Hematopoietic multipotent progenitor cell treated with erythropoietin and hydrocortisone succinate and interleukin-3 and kit ligand, for 8 days (in vitro differentiated cells): ENCODE measurements at places on chromosomes 16 and 17.

- DNase-seq: no peak
These were observed 77.5 kb downstream of the RPGRIP1L start for GRCh38 chr16:53626161-53626560.

DNA sequence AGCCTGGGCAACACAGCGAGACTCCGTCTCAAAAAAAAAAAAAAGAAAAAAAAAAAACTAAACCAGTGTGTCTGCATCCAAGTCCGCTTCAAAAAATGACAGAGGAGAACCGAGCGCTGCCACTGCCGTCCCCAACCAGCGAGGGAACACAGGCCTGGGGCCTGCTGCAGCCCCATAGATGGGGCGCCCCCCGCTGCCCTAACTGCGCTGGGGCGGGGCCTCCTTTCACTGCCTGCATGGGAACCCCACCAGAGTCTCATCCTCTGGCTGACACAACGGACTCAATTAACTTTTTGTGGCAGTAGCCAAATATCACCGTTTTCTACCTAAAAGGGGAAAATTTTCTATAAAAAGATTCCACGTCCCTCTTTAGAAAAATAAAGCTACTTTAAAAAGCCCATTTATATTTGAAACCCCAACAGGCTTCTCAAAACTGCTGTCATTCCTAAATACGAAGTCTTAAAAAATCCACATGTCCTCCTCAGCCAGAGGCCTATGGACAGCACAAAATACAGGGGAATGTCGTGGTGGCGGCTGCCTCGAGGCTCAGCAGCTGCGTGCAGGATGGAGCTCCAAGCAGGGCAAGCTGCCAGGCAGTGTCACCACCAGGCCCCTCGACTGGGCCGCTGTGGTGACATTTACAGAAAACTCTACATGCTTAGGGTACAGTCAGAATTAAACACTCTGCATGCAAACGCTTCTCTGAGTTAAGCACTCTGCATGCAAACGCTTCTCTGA, 30.3 kb downstream of the KLHDC4 start:
- no peak for DNase-seq

- DNase-seq: no peak
These were observed 676 bp downstream of the CPD start for GRCh38 chr17:30379303-30379902.

GRCh38 chr17:72338847-72339790, 218.3 kb downstream of the SOX9 start:
- DNase-seq: no peak

DNA sequence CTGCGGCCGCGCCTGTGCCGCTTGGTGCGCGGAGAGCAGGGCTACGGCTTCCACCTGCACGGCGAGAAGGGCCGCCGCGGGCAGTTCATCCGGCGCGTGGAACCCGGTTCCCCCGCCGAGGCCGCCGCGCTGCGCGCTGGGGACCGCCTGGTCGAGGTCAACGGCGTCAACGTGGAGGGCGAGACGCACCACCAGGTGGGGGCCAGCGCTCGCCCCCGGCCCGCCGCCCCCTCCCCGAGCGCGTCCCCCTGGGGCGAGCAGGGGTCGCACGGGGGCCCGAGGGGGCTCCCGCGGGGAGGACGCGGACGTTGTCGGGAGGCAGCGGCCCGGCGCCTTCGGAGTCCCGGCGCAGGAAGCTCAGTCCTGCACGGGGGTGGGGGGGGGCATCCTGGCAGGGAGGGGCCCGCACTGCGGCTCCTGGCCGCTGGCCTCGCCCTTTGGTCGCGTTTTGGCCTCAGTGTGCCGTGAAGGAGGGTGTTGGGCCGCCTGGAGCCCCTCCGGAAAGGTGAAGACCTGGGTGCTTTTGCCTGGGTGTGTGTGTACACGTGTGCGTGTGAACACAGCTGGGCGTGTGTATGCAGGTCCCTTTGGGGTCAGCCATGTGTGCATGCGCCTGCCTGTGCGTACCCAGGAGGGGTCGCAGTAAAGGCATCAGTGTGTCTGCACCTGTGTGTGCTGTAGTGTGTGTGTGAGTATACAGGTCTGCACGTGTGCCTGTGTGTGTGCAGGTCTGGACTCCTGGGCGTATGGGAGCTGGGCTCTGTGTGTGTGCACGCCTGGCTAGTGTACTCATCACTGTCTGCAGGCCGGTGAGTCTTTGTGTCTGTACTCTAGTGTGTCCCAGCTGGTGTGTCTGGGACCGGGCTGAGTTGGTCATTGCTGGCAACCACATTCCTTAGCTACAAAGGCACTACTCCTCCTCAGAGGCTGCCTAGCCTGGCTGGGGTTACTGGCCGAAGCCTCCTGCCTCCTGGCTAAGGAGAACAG, 615 bp downstream of the NHERF2 start:
- DNase-seq: no peak

- no peak for DNase-seq
These were observed 4.8 kb downstream of the TBC1D16 start for GRCh38 chr17:80030730-80031410.

DNA sequence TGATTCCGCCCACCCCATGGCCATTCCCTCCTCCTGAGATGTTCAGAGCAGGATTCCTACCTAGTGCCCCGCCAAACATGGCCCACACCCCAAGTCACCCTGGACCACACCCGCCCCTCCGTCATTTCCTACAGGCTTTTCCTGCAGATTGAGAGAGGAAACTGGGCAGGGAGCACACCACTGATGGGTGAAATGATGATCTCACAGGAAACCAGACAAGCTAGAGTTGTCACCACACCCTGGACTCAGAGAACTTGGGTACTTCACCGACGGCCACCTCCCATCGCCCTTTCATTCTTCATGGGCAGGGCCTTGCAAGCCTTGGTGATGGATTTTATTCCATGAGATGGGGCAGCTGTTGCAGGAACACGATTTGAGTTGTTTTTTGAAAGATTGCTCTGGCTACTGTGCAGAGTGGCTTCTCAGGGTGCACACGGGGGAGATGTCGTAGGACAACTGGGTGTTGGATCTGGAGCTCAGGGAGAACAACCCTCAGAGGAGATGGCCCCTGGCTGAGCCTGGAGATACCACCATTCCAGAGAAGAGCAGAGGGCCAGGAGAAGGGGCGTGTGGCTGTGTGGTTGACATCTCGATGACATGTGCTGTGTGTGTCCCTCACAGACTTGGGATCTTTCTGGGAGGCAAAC, 7.4 kb upstream of the B9D1 start:
- no peak for DNase-seq

- no peak for DNase-seq
These were observed 29.5 kb downstream of the WWOX start for GRCh38 chr16:78128913-78129312.

- no peak for DNase-seq
These were observed 110.7 kb upstream of the HLF start for GRCh38 chr17:55154101-55154500.

DNA sequence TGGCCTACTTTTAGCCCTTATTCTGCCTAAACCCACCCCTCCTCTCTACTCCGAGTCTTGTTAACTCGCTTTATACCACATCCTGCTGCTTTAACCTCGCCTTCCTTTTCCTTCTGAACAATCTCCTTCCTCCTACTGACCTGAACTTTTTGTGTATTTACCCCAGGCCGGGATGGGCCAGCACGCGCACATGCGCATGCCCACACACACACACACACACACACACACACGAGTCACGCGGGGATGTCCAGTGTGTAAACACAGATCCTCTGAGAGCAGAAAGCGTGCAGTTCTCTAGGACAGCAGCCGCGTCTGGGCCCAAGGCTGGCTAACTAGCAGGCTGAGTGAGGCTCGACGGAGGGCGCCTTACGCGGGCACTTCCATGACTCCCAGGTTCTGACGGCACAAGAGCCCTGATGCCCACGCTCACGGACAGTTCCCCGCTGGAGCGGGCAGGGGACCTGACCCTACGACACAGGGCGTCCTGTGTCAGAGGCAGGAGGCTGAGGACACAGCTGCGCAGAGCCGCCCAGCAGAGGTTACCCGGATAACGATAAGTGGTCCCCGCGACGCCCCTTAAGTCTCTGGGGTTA, 610 bp downstream of the PIK3R5 start:
- no peak for DNase-seq

GRCh38 chr16:24876231-24876630, 30.5 kb downstream of the SLC5A11 start:
- DNase-seq: no peak

DNA sequence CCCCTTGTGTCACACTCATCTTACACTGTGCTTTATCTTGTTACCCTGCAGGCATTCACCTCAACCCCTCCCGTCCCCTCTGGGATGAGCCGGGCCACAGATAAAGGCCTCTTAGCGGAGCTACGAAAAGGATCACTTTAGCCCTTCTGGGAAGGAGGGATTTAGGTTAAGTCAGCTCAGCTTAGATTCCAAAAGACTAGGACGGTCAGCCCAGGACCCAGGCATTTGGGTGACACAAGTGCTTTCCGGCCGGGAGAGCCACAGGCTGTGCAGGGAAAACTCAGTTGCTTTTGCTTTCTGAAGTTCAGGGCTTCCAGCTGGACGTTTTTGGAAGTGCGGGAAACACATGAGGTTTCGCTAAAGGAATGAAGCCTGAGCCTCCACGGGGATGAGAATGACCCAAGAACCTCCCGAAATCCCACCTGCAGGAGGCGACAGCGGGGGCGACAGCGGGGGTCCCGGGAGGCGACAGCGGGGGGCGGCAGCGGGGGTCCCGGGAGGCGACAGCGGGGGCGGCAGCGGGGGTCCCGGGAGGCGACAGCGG, 11.6 kb upstream of the METRNL start:
- DNase-seq: no peak
